ENCODE measurements at places on chromosomes 6 and 20.

GRCh38 chr6:43669922-43670622, 17.5 kb downstream of the MRPS18A start:
- no peak for DNase-seq

DNA sequence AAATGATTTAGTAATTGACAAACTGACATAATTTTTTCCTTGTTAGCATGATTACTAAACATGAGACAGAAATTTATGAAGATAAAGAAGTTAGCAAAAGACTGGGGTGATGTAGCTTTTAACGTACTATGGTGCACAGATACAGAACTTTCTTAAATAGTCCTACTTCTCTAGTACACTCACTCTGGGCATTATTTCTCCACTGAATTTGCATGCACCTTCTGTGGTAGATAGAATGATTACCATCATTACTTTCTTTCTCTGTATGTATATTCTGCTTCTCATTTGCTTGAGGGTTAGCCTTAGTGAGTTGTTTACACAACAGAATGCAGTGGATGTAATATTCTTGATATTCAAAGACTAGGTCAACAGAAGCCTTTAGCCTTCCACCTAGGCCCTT, 173.1 kb upstream of the EPHA7 start:
- no peak for DNase-seq

GRCh38 chr20:41697861-41698559, 79.8 kb upstream of the CHD6 start:
- no peak for DNase-seq

- DNase-seq = no peak
Measured at GRCh38 chr20:43508106-43508505, 609 bp downstream of the L3MBTL1 start.

- no peak for DNase-seq
Measured at GRCh38 chr6:81820980-81821379, 68.5 kb upstream of the TENT5A start.

DNA sequence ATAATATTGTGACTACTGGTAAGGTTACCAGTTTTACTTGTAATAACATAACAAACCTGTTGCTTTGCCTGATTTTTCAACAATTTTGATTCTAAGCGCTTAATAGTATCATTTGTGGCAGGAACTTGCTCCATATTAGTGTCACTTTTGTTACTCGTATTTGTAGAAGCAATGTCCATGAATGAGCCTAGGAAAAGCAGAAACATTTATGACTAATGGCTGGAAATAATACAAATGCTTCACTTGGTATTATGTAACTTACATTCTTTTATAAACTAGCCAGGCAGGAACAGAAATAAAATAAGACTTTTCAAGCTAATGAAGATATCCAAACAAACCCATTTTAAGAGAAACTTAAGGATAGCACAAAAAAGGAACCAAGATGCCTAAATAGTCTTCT, 38.9 kb downstream of the MAP3K7 start:
- no peak for DNase-seq

GRCh38 chr6:114087496-114087895, 116.5 kb upstream of the HDAC2 start:
- DNase-seq = no peak

GRCh38 chr6:13256266-13257001, 71.9 kb downstream of the TBC1D7 start:
- DNase-seq = no peak

Data from CMK (cell line).